ENCODE measurements at places on chromosomes 7 and 10.

- no peak for DNase-seq
These were observed 230.3 kb upstream of the MEOX2 start for GRCh38 chr7:15916681-15917380.

- no peak for DNase-seq
These were observed 490 bp downstream of the KIN start for GRCh38 chr10:7787150-7787856.

GRCh38 chr7:116214921-116215320 is 4.6 kb downstream of the TES start:
- DNase-seq = no peak

DNA sequence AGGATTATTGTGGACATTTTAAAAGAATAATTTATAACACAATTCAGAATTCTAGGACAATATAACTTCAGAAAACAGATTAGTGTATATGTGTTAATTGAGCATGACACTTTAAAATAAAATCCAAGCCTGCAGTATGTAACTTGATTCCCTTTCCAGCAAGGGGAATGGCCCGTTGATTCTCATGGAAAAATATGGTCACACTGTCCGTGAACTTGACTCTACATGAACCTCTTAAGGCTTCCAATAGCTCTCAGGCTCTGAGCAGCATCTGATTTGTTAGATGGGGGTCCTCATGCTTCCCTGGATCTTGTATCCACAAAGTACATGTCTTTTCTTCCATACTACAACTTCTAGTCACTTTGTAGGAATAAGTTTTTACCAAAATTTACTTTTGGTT is 85.5 kb upstream of the AKR1E2 start:
- DNase-seq = no peak

GRCh38 chr10:48531486-48531885 is 73.4 kb downstream of the ARHGAP22 start:
- DNase-seq = no peak

DNA sequence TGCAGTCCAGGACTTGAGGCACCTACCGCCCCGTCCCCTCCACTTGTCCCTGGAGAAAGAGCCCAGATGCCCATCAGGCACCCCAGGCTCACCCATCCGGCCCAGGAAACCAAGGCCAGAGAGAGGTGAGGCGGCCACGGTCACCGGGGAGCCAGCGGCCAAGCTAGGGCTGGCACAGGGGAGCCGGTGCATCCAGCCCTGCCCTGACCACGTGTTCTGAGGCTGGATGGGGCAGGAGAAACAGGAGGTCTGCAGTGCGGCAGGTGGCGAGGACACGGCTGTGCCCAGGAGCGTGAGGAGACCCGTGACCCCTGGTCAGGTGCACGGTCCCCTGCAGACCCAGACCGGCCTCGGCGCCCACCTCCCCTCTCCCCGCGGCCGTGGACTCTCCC is 27.6 kb downstream of the UNCX start:
- DNase-seq = no peak

GRCh38 chr7:129514683-129515082 is 12.4 kb downstream of the SMKR1 start:
- DNase-seq = no peak

- no peak for DNase-seq
These were observed 26.5 kb upstream of the TRIM8 start for GRCh38 chr10:102617816-102618215.

DNA sequence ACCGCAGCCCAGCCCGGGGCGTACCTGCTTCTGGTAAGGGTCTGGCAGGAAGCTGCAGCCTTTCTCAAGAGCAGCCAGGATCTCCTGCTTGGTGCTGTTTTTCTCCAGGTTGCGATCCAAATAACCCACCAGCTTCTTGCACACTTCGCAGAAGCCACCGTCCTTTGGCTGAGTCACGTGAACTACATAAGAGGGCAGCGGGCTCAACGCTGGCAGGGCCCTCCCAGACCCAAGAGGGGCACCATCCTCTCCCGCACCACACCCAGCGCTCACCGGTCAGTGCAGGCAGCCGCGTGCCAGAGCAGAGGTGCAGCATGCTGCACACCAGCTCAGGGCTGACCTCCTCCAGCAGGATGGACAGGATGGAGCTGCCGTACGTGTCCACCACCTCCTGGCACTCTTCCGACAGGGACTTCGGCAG is 31.6 kb downstream of the PSAP start:
- DNase-seq = no peak

DNA sequence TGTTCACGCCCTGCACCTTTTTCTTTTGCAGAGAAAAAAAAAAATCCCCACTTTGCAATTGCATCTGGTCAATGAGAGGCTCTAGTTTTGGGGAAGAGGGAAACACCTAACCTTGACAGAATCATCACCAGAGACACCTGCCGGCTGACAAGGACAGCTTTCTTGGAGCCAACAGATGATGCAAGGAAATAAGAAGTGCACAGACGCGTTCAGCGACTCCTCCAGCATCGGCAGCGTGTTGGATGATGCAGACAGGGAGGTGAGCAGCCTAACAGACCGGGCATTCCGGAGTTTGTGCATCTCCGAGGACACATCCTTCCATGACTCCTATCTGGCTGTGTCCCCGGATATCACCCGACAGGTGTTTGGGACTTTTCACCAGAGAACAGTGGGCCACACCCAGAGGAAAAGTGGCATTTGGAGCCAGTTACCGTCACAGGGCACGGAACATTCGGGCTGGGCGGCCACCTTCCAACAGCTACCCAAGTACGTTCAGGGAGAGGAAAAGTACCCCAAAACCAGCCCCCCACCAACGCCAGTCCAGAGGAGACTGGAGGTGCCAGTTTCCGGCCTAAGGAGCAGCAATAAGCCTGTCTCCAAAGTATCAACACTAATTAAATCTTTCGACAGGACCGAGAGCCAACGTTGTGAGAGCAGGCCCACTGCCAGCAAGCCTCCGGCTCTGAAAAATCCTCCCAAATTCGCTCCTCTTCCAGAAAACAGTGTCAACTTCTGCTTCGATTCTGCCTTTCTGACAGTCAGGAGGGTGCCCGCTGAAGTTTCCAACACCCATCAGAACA is 23.6 kb downstream of the C10orf71 start:
- DNase-seq = no peak

- no peak for DNase-seq
These were observed 426.4 kb downstream of the TYW1 start for GRCh38 chr7:67423065-67423464.

DNA sequence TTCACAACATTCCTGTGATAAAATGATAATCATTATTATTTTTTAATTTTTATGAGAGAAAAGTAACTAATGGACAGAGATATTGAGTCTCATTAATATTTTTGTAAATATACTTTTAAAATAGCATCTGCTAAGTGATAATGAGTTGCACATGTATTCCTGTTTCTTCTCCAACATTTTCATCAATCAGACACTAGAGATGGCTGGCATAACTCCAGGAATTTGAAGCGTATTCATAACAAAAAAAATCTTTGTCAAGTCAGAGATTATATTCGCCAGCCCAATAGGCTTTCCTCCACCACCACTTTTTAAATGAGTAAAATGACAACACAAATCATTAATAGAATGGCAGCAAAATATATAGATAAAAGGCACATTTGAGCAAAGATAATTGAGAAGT is 524.0 kb upstream of the KCND2 start:
- DNase-seq = no peak

- DNase-seq = no peak
These were observed 32.1 kb upstream of the PTPN12 start for GRCh38 chr7:77504951-77505350.

DNA sequence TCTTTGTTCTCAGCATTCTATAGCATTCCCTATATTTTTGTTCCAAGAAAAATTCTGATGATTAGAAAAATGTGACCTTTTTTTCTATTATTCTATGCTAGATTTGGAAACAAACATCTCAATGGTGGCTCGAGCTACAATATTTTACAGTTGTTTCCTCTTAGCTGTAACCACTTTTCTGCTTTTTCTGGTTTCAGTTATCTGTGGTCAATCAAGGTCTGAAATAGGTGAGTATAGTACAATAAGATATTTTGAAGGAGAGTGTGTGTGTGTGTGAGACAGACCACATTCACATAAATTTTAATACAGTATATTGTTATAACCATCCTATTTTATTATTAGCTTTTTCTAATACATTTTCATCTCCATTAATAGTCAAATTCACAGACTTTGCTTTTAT is 564.5 kb upstream of the GHITM start:
- no peak for DNase-seq

- DNase-seq = no peak
These were observed 256.6 kb upstream of the SMIM30 start for GRCh38 chr7:113374955-113375354.

DNA sequence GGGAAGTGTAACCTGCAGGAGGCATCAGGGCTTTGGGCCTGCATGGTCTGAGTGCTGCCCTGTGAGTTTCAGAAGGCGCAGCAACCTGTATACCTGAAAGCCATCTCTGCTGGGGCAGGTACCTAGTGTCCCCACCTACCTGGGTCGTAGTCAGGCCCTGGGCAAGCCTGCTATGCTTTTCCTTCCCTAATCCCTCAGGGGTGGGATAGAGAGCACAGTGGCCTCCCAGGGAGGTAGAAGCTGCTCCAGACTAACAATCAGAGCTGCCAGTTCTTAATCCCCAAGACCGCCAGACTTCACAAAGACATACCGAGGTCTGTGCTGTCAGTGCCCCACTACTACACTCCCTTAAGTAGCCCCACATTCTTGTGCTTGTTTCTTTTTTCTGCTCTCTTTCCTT is 52.0 kb downstream of the PTEN start:
- DNase-seq = no peak

GRCh38 chr7:19991936-19992335 is 218.5 kb upstream of the TMEM196 start:
- DNase-seq = no peak

DNA sequence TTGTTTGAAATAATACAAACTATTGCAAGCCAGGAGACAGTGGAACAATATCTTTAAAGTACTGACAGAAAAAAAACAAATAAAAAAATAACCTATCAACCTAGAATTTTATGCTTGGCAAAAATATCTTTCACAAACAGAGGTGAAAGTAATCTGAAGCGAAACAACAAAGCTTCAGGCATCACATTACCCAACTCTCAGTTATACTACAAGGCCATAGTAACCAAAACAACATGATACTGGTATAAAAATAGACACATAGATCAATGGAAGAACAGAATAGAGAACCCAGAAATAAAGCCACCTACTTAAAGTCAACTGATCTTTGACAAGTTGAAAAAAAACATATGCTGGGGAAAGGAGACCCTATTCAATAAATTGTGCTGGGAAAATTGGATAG is 26.5 kb upstream of the HECW1 start:
- no peak for DNase-seq

GRCh38 chr10:29642990-29643389 is 8.2 kb upstream of the SVIL start:
- no peak for DNase-seq

- no peak for DNase-seq
These were observed 671 bp upstream of the CHST3 start for GRCh38 chr10:71963351-71964097.

GRCh38 chr10:66980246-66980815 is 54.5 kb downstream of the LRRTM3 start:
- DNase-seq = no peak

GRCh38 chr7:116329686-116330503 is 119.6 kb downstream of the TES start:
- no peak for DNase-seq

DNA sequence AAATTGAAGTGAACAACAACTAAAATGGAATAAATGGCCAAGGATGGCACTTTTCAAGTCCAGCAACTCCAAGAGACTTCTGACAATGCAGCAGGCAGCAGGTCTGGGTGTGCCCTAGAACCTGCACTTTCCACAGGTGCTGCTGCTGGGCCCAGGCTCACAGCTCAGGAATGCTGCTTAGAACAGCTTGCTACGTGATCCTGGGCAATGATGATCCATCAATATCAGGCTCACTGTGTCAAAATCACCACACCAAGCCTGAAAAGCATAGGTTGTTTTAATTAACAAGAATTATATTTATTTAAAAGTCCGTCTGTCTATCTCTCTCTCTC is 148.4 kb downstream of the TNS3 start:
- DNase-seq = no peak

GRCh38 chr7:101984133-101984879 is 166.9 kb downstream of the CUX1 start:
- no peak for DNase-seq

Data from activated T-cell treated with anti-CD3 and anti-CD28 coated beads, Interleukin-2, amount 50 U/mL, for 48 hours (primary cell).